ENCODE measurements at places on chromosomes 3 and 15.

DNA sequence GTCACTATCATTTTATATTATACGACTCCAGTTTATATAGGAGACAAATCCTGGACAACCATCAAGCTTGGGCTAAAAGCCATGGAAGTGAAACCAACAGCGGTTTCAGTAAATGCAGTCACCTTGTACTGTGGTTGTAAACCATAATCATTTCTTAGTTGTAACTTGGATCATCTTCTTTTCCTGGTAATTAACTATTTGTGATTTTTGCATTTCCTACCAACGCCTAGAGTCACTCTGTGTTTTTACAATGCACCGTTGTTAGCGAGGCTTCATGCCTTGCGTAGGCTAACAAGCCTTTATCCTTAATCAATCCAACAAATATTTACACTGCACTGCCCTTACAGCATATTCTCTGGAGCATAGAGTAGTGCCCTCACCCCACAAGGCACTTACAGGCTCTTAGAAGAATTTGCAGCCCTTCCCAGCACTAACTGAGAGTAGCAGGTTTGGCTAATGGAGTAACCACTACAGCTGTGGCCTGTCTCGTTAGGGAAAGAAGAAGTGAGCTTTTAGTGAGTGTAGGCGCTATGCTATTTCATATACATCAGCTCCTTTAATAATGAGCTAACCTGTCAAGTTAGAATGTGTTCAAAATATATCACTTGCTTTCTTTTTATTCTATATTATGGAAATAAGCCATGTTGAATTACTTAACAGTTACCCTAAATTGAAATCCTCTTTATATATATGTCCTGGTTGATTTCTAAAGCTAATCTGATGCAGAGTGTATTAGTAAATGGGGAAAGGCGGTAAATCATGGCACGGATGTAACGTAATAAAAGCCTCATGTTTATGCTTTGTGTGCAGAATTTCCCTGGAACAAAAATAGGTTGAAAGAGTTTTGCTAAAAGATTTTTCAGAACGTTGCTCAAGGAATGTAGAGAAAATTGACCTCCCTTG is 62.8 kb downstream of the ABHD2 start:
- no peak for DNase-seq

- DNase-seq: no peak
These were observed 50.3 kb downstream of the LSM3 start for GRCh38 chr3:14228681-14229470.

DNA sequence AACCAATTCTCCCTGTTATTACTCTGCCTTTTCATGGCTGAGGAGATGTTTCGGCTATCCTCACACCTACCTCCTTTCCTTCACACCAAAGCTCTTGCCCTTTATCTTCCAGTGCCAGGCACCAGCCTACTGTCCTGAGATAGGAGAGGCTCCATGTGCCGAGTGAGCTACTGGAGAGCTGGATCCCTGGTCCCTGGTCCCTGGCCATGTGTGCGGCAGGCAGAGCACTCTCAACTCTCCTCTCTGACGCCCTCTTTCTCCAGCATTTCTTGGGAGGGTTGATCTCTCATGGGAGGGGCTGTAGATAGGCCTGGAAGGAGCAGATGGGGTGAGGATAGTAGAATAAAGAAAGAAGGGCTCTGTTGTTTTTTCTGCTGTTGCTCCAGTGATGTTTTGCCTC is 277.1 kb upstream of the UMPS start:
- no peak for DNase-seq

GRCh38 chr3:33954956-33955355 is 156.5 kb downstream of the PDCD6IP start:
- DNase-seq: no peak

- no peak for DNase-seq
These were observed 61.3 kb downstream of the CEMIP start for GRCh38 chr15:80840182-80841130.

DNA sequence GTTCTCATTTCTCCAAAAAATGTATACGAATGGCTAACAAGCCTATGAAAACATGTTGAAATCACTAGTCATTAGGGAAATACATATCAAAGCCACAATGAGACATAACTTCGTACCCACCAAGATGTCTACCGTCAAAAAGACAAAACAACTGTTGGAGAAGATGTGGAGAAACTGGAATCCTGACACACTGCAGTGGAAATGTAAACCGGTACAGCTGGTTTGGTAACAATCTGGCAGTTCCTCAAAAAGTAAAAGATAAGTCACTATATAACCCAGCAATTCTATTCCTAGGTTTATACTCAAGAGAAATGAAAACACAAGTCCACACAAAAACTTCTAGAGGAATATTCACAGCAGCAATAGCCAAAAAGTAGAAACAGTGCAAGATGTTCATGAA is 7.0 kb downstream of the SCAPER start:
- DNase-seq: no peak

- DNase-seq: no peak
These were observed 19.6 kb upstream of the FBXO22 start for GRCh38 chr15:75884041-75884440.

- no peak for DNase-seq
These were observed 39.5 kb upstream of the ZBTB20 start for GRCh38 chr3:115186351-115187148.

GRCh38 chr3:150429767-150430671 is 21.9 kb downstream of the TSC22D2 start:
- no peak for DNase-seq

DNA sequence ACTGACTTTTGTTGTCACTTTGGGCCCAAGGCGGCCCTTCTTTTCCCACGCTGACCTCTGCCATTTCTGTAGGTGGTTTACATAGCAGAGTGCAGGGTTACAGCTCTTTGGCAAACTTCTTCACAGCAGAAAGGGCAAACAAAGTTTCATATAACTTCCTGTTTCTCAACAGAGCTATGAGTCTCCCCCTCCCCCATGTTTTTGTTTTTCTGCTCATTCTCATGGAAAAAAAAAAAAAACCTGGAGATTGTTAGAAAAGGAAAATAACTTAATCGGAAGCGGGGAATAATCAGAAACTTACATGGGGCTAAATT is 342.0 kb upstream of the NR2F2 start:
- DNase-seq: no peak

- DNase-seq: no peak
These were observed 276.8 kb downstream of the ULK4 start for GRCh38 chr3:41684797-41685735.

DNA sequence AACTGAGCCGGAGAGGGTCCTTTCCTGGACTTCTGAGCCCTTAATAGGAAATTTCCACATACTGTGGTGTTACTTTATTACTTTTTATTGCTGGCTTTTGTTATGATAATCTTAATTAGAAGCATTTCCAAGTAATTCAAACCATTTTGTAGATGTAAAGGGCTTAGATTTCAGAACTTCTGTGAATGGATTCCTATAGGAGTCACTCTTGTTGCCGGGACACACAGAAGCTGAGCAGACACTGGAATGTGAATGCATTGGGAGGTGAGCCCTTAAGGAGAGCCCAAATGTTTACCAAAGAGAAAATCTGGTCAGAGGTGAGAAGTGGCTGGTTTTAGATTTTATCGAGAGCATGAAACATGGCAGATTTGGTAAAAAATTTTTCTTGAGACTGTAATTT is 87.4 kb downstream of the FNDC3B start:
- DNase-seq: no peak

DNA sequence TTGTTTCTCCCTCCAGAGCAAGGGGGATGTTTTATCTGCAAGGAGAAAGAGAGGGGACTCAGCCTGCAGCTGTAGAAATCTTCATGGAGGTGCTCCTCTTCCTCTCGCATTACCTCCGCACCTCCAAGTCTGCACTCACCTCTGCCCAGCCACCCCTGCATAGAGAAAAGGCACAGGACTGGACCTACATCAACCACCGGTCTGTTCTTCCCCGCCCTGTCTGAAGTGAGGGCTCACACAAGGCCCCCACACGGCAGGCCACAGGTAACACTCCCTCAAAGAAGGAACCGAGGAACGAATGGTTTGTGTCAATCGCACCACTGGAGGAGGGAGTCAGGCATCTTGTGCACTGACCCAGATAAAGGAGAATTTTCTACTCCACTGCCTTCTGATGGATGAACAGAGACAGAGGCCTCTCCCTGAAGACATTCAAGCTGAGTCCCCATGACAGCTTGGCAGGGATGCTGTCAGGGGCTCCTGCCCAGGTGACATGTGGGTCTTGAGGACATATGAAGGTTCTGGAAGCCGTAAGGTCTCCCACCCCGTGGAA is 260.3 kb downstream of the XXYLT1 start:
- DNase-seq: no peak
